Stimulated activated CD8-positive, alpha-beta memory T cell treated with anti-CD3 and anti-CD28 coated beads, Interleukin-4, amount 100 ng/mL, for 4 hours (primary cell): ENCODE measurements at places on chromosomes 4 and X.

DNA sequence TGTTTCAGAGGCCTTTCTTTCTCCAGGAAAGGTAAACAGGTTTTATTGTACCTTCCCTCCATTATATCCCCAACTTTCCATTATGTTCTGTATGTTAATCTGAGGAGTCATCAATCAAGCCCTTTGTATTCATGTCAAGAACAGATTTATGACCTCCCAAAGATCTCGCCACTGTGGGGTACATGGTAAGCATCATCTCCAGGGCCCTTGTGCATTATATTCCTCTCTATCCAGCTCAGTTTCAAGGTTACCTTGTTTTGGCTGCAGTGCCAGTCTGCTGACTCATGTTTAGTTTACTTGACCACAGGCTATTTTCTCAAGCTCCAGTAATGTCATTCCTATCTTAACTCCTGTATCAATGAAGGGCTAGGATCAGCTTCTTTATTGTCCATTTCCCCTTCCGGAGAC, 125.1 kb upstream of the FRMPD4 start:
- no peak for DNase-seq

- DNase-seq: no peak
Observed at GRCh38 chr4:139532947-139533346, 23.1 kb downstream of the SETD7 start.

DNA sequence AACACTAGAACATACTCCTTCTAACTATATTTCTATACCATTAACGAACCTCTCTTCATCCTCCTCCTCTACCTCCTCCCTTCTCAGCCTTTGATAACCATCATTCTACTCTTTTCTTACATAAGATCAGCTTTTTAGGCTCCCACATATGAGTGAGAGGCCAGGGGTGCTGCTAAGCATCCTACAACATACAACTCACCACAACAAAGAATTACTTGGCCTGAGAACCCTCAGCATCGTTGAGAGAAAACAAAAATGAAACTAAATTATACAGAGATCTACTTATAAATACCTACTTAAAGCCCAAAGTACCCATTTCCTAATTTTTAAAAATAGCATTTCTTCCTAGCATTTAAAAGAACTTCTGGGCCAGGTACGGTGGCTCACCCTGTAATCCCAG, 77.7 kb downstream of the CC2D2A start:
- no peak for DNase-seq

DNA sequence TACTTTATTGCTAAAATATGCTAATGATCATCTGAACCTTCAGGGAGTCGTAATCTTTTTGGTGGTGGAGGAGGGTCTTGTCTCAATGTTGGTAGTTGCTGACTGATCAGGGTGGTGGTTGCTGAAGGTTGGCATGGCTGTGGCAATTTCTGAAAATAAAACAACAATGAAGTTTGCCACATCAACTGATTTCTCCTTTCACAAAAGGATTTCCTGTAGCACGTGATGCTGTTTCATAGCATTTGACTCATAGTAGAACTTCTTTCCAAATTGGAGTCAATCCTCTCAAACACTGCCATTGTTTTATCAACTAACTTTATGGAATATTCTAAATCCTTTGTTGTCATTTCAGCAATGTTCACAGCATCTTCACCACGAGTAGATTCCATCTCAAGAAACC, 19.3 kb downstream of the DDIT4L start:
- no peak for DNase-seq

- DNase-seq: no peak
Observed at GRCh38 chrX:74234818-74235217, 69.2 kb upstream of the ZCCHC13 start.

GRCh38 chrX:143934542-143934941, 50.7 kb downstream of the UBE2NL start:
- no peak for DNase-seq

GRCh38 chr4:81032771-81033684, 2.5 kb downstream of the BMP3 start:
- DNase-seq: no peak

- DNase-seq: no peak
Observed at GRCh38 chrX:72123471-72124185, 8.1 kb downstream of the RTL5 start.

DNA sequence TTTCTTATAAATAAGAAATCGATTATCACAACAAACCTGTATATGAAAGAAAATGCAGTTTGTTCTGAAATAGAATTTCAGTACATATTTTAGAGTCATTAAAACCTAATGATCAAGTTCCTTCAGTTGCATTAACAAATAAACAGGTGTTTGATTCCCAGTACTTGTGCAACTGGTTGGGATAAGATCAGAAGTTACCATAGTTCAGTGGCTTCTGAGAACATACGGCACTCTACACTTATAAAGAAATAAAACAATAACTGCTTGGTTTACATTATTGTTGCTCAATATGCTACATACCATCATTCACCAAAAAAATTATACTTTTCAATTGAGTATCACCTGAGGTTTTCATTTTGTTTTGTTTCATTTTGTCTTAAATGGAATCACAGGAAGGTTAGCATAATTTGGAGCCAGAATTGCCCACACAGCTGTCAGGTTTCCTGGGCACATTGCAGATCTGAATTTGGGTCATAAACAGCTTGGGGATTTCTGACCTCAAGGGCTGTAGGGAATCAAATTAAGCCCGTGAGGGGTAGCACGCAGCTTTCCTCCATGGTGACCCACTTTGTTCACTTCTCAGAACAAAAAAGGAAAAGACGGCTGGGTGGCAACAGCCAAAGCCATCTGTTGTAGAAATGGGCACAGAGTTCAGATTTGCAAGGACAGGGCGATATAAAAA, 14.9 kb upstream of the CCNG2 start:
- DNase-seq: no peak

- DNase-seq: no peak
Observed at GRCh38 chr4:41709844-41710481, 38.6 kb downstream of the PHOX2B start.

DNA sequence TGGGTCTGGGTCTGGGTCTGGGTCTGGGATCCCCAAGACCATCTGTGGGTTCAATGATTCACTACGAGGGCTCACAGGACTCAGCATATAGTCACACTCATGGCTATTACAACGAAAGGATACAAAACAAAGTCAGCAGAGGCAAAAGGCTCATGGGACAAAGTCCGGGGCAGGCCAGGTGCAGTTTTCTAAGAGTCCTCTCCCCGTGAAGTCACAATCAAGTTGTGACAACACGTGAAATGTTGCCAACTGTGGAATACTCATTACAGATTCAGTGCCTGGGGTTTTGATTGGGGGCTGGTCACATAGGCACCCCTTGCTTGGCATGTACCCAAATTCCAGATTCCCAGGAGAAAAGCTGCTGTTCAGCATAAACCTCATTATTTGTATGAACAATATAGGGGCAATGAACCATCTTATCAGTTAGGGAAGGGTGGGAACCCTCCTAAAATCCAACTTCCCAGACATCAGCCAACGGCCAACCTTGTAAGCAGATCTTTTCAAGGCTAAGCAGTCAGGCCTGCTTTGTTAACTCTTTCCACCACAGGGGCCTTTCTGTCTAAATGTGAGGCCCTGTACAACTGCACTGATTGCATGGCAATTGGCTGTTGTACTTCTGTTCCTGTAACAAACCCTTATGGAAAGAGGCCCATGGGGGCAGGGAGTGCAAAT, 58.2 kb upstream of the DIPK2B start:
- no peak for DNase-seq

DNA sequence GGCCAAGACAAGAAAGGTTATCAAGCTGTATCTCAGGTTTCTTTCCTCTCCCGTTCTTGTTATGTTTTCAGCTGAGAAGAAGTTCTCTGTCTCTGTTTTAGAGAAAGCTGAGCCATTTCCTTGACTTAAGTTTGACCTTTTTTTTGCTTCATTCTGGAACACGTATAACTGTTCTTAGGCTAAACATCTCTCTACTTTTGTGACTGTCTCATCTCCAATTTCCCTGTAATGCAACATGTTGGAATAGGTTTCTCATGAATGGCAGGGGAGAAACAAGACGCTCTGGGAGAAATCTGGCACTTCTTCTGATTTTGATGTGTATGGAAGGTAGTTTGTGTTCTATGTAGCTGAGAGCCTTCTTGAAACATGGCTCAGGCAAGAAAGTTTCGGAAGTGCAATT, 36.2 kb upstream of the SFRP2 start:
- no peak for DNase-seq

DNA sequence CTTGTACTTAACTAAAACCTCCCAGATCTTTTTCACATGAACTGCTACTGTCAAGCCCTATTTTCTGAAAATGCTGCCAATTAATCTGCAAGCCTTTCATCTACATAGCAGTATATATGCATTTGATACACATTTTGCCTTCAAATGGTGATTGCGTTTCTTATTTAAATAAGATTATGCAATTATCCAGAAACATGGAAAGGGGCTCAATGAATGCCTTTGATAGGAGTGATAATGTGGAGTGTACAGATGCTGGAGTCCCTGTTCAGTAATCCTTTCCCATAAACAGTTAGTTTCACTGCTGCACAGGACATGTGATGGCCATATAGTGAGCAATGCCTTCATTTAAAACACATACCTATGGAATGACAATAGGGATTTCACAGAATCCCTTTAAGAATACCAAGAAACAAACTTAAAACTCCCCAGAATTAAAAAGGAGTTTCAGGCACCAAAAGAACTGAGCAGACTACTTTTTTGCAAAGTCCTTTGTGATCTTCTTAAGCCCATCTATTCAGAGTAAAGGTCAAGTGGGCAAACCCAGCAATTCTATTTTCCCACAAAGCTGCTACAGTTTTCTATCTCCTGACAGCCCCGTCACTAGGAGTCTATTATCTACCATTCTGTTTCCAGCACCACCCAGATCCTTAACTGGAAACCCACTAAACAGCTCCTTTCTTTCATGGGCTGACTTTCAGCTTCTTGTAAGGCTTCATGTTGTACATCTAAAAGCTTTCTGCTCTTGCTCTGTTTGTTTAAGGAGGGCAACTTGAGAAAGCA, 120.3 kb downstream of the UNC5C start:
- DNase-seq: no peak

GRCh38 chr4:6562931-6563901, 11.8 kb upstream of the MAN2B2 start:
- DNase-seq: no peak

DNA sequence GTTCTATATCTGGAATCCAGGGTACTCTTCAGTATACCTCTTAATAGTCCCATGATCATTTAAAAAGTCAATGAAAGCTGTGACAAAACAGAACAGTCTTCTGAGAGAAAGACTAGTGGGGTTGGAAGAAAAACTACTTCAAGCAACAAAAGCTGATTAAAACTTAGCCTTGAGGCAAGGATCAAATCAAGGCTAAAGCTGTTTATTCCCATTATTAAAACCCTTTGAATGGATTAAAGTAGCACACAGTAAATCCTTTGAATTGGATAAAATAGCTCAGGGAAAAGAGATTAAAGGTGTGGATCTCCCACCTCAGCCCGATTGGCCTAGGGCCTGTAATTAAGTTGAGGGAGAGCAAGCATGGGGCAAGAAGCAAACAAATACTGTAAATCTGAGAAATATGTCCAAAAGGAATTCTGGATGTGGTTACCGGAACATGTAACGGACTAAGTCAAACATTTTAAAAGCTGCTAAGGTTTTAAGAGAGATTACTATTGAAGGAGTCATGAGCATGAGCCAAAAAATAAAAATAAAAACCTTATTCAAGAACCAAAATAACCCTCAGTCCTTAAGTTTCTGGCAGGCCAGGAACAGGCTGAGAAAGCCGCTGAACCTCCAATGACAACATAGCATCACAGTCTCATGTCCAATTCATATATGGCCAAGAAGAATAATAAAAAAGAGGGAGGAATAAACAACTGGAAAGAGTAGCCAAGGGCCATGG, 257.3 kb upstream of the NEIL3 start:
- no peak for DNase-seq

DNA sequence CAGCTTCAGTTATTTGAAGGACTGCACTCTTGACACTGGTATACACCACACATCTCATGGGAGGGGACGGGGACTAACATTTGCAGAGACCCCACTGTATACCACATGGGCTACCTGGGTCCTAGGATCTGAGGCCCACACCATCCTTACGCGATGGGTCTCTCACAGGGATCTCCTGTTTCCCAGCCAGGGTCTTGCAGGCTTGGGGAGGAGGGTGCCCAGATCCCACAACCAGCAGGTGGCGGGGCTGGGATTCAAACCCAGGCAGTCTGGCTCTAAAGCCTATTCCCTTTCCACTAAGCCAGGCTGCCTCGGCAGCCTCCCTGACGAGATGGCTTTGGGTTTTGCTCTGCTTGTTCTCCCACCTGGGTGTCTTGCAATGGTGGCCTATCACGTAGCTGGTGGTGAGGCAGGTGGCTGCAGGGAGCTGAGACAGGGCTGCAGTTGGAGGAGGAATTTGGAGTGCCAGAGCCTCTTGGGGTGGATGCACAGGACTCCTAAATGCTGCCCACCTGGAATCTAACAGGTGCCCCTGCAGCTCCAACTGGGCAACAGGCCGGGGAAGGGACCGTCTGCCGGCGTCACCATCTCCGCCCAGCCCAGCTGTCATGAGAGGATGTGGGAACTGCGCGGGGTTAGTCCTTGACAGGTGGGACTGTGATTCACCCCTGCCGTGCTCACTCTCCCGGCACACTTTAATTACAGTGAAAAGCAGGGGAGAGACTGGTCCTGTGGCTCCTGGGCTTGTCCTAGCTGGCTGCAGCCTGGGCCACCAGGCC, 110.7 kb downstream of the PSAPL1 start:
- no peak for DNase-seq

DNA sequence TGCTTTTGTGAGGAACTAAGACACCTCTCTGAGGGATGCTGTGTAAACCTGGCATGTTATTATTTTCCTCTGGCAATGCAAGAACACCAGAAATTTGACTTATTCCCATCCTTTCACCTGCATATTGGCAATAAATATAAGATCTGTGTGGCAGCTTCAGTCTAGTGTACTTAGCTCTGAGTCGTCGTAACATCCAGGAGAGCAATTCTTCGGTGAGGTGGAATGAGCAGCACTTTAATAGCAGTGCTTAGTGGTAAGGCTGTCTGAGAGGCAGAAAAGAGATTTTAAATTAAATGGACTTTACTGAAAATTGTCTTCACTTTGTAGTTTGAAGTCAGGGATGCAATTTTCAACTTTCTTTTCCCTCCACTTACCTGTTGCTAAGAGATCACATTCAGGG, 344.9 kb downstream of the PCDH7 start:
- no peak for DNase-seq

DNA sequence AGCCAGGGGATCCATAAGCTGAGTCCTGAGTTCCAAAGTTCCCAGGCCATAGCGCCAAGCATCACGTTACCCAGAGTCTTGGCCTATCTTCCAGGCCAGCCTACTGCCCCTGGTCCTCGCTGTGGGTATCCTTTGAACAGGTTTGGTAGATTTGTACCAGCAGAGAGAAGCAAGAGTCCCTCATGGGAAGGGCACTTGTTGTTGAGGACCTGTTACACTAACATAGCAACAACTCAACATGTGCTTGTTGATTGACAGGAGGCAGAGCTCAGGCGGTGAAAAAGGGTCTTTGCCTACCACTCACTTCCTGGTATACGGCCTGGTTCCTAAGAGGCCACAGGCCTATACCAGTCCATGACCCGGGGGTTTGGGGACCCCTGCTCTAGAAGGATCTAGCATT, 138.4 kb downstream of the RASL11B start:
- no peak for DNase-seq

DNA sequence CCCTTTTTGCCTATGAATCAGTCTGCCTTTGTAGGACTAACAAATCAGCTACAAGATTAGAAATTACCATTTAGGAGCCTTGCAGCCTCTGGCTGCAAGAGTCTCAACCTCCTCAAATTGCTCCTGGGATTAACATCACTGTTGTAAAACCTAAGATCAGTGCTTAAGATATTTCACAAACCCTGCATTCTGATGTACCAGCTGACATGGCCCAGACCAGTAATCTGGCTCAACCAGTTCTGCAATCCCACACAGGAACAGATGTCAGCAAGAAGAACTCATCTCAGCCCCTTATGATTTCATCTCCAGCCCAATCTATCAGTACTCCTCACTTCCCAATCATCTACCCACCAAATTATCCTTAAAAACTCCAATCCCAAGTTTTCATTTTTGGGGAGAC, 32.5 kb upstream of the AADAT start:
- DNase-seq: no peak
